ENCODE measurements at places on chromosomes 7 and 10.

DNA sequence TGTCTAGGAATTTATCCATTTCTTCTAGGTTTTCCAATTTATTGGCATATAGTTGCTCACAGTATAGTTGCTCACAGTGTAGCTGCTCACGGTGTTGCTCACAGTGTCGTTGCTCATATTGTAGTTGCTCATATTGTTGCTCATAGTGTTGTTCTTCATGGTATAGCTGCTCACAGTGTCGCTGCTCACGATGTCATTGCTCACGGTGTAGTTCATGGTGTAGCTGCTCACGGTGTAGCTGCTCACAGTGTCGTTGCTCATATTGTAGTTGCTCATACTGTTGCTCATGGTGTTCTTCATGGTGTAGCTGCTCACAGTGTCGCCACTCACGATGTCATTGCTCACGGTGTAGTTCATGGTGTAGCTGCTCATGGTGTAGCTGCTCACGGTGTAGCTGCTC, 7.7 kb upstream of the PRKAR1B start:
- no peak for DNase-seq

GRCh38 chr10:69685426-69685801, 55.4 kb downstream of the FAM241B start:
- no peak for DNase-seq

DNA sequence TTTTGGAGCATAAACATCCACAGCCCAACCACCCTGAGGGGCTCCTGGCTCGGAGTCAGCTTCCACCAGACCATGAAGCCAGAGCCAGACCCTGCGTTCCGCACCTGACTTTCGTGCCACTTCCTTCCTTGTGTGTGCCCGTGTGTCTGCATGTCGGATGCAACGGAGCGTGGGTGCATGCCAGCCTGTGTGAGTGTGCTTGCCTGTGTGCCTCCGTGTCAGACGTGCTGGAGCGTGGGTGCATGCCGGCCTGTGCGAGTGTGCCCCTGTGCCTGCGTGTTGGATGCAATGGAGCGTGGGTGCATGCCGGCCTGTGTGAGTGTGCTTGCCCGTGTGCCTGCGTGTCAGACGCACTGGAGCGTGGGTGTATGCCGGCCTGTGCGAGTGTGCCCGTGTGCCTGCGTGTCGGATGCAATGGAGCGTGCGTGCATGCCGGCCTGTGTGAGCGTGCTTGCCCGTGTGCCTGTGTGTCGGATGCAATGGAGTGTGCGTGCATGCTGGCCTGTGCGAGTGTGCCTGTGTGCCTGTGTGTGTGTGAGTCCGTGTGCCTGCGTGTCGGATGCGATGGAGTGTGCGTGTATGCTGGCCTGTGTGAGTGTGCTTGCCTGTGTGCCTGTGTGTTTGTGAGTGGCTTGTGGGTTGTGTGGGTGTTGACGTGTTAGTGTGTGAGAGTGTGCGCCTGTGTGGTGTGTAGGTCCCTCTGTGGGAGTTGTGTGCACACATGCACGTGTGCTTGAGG, 28.1 kb upstream of the KNDC1 start:
- DNase-seq: no peak

DNA sequence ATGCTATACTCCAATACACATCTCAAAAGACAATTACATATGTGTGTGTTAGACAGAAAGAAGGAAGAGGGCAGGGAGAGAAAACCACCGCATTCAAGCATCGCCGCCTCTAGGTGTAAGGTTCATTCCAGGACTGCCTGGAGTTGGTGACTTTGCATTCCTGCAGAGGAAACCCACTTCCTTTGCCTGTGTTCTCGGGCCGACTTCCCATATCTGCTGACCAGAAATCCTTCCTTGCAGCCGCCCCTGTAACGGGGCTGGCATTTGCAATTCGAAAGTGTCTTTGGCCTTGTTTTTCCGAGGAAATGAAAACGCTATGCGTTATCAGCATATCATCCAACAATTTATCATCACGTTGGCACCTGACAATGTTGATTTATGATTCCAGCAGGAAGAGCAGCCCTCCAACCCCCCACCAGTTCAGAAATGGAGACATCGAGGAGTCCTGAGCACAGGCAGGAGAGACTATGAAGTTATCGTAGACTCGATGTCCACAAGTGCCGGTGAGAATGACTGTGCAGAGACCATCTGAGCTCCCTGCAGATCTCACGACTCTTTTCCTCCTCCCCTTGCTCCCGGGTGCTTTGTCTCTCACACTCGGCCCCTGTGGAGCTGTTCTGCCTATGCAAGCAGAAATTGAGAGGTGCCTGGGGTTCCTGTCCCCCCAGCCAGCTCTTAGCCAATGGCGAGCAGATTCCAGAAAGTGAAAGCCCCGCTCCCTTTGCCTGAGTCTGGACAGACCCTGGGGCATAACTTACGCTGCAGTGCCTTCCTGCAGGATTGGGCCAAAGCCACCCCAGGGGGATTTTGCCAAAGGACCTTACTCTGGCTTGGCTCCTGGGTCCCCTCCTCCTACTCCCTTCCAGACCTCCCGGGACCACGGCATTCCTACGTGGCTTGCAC, 68.9 kb upstream of the FOXK1 start:
- no peak for DNase-seq

- DNase-seq: peak; percentile 82
Measured at GRCh38 chr7:26440233-26441001, 148.8 kb downstream of the SNX10 start.

- DNase-seq: no peak
Measured at GRCh38 chr7:47231032-47231431, 350.9 kb downstream of the TNS3 start.

- DNase-seq: no peak
Measured at GRCh38 chr7:51666266-51666665, 349.7 kb upstream of the COBL start.

GRCh38 chr10:118241229-118242137, 100.6 kb downstream of the FAM204A start:
- peak; percentile 35 for DNase-seq

- no peak for DNase-seq
Measured at GRCh38 chr10:22723783-22724182, 9.4 kb upstream of the PIP4K2A start.

DNA sequence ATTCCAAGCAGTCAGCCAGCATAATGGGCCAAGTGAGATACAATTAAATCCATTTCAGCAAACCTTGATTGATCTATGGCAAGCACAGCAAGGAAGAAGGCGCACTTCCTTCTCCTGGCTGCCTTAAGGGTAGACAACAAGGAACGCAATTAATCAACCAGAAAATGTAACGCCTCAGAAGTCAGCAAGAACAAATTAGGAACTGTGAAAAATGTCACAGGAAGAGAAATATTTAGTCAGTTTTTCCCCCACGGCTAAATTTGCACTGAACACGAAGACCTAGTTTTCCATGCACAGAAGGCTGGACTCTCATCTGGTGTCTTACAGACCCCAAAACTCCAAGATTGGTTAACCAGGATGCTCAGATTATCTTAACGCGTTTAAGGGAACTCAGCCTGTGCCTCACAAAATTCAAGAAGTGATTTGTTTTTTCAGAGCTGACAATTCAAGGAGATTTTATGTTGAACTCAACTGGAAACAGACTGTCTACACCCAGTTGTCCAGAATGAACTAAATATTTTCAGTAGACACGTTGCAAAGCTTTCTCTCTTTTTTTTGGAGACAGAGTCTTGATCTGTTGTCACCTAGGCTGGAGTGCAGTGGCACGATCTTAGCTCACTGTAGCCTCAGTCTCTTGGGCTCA, 14.2 kb downstream of the SNX8 start:
- no peak for DNase-seq

- no peak for DNase-seq
Measured at GRCh38 chr7:77188731-77189437, 10.7 kb downstream of the FGL2 start.

DNA sequence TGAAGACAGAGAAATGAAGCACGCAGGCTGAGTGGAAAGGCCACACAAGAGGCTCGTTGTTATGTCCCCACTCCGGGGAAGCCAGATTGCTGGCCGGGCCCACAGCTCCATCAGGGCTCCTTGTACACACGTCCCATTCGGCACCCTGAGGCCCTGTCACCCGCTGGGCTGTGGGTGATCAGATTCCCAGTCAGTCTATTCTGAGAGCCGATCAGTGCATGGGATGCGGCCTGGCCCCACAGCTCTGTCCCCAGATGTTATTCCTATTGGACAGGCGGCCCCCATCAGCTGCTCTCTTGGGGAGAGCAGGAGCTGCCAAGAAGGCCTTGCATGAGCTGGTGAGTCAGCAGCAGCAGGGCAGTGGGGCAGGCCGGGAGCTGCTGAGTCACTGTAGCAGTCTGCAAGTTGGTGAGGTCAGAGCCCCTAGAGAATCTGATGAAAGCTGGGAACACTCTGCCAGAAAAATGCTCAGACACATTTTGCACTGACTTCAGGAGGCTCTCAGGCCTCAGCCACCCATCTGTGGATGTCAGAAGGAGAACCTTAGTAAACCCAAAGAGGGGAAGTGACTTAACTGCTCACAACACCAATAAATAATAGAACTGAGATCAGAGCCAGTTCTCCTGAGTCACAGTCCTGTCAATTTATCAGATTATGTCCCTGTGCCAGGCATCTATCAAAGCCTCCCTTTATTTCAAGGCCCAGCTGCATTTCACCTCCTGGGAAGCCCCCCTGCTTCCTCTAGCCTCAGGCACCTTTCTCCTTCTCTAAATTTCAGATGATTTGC, 9.4 kb upstream of the PSAP start:
- peak; percentile 32 for DNase-seq

DNA sequence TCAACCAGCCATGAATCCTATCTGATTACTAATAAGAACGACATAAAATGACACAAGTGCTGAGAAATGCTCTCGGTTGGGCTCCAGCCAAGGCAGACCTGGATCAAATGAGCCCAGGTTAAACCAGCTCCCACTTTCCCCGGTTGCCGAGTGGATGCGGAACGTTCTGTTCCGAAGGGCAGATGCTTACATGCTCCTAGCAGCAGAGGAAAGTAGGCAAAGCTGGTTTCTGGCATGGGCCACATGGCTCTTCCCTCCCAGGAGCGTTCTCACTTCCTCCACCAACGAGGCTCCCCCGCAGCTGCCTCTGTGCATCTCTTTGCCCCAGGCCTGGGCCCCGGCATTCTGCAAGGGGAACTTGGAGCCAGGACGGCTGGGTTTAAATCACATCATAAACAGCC, 61.8 kb upstream of the SDK1 start:
- DNase-seq: no peak

GRCh38 chr7:36312064-36312914, 77.4 kb upstream of the ANLN start:
- DNase-seq: no peak

DNA sequence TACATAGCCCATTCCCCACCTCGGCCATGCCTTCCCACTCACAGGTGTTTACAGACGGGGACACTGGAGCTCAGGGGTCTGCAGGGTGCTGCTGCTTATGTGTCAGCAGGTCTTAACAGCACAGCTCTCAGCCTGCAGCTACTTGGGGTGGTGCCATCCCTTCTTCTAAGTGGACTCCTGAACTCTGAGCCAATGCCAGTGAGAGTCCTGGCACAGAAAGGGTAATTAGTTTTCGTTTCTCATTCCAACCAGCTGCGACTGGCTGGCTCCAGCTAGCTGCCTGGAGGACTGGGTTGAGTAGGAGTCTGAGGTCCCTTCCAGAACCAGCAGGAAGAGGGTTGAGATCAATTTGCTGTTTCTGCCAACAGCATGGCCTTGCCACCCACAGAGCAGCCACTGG, 88.3 kb upstream of the AGK start:
- DNase-seq: no peak

DNA sequence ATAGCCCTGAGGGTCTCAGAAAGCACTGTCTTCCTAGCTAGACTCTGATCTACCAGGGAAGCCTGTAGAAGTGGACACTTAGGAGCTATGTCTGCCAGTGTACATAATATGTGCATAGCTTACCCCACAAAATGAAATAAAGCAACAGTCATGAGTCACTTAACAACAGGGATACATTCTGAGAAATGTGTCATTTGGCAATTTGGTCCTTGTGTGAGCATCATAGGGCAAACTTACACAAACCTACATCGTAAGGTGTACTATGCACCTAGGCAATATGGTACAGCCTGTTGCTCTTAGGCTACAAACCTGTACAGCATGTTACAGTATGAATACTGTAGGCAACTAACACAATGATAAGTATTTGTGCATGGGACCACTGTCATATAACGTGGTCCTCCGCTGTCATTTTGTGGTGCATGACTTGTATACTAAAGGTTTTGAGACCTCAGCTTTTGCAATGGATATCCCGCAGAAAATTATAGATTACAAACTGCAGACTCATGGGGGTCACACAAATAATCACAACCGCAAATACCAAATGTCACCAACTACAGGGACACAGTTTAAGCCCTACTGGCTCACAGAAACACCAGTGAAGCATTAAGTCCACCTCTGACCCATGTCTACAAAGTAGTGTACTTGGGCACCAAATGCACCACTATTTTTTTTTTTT, 1.7 kb downstream of the URGCP start:
- no peak for DNase-seq

DNA sequence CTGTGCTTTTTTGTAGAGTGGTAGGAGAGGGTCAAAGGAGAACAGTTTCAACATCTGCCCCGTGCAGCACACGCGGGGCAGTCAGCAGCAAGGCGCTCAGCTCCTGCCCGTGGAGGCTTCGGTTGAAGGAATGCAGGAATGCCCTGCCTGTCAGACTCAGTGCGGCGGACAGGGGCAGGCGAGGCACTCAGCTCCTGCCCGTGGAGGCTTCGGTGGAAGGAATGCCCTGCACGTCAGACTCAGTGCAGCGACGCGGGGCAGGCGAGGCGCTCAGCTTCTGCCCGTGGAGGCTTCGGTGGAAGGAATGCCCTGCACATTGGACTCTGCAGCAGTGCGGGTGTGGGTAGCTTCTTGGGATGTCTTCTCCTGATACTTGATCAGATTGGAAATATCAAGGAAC, 37.0 kb downstream of the PPP2R2D start:
- no peak for DNase-seq

All from NCI-H1092 (cell line).